GF-D8 (cell line): ENCODE measurements at places on chromosomes 5 and 9.
A peak's percentile ranks its signal among the peaks of the same experiment; 100 is the strongest.

GRCh38 chr5:180074462-180074861 lies 2.9 kb upstream of the RNF130 start:
- DNase-seq, result no peak

GRCh38 chr9:5557606-5558587 lies 47.6 kb downstream of the PDCD1LG2 start:
- DNase-seq, result no peak

GRCh38 chr9:9585920-9586319 lies 1026.9 kb downstream of the PTPRD start:
- DNase-seq, result no peak

- no peak for DNase-seq
These were observed 130.0 kb downstream of the LIFR start for GRCh38 chr5:38426490-38426889.

- no peak for DNase-seq
These were observed 5.5 kb downstream of the MARCHF3 start for GRCh38 chr5:127024821-127025220.

- no peak for DNase-seq
These were observed 315 bp upstream of the GPR150 start for GRCh38 chr5:95619514-95620029.

- DNase-seq, result no peak
These were observed 6.7 kb downstream of the DAB2IP start for GRCh38 chr9:121658166-121658565.

DNA sequence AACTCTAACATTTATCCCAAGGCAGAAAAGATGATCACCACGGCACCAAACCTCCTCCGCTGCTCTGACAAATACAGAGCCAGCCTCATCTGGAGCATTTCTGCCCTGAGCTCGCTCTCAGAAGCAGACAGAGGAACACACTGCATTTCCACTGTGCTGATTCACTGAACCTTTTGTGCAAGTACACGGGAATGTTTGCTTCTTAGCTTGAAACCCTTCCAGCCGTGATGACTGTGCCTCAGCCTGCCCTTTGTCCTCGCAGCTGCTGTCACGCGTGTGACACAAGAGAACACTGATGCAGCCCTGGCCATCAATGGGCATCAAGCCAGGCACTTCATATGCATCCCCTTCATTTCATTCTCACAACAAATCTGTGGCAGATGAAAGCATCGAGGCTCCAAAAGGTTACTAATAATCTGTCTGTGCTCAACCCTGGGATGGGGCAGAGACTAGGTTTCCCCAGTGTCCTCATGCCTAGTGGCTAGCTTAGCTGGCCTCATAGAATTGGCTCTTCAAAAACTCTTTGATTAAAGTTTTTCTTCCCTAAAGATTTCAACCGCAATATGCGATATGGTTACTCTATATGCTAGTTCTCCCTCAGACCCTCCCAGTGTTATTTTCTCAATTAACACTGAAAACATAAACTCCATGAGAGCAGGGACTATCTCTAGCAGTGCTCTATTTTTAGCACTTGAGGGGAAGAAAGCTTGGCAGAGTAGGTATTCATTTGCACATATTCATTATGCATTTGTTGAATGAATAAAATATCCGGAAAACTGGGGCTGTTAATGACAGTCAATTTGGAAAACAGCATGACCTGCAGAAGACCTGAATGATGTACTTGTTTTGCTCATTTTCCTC lies 7.3 kb downstream of the CDC14B start:
- DNase-seq, result no peak

DNA sequence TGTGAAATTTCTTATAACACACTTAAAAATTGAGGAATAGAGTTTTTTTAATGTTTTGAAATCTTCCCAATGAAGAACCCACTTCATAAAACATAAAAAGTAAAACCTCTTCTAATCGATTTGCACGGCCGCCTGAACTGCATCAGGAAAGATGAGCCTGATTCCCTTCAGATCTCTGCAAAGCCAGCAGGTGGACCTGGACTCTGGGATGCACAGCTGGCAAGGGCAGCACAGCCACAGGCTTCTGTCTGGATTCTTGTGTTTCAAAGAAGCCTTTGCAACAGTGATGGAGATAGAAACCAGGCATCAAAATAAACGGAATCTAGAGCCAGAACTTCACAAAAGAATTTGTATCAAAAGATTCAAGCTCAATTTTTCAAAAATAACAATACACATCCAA lies 36.0 kb upstream of the SPATA31C2 start:
- DNase-seq, result no peak

DNA sequence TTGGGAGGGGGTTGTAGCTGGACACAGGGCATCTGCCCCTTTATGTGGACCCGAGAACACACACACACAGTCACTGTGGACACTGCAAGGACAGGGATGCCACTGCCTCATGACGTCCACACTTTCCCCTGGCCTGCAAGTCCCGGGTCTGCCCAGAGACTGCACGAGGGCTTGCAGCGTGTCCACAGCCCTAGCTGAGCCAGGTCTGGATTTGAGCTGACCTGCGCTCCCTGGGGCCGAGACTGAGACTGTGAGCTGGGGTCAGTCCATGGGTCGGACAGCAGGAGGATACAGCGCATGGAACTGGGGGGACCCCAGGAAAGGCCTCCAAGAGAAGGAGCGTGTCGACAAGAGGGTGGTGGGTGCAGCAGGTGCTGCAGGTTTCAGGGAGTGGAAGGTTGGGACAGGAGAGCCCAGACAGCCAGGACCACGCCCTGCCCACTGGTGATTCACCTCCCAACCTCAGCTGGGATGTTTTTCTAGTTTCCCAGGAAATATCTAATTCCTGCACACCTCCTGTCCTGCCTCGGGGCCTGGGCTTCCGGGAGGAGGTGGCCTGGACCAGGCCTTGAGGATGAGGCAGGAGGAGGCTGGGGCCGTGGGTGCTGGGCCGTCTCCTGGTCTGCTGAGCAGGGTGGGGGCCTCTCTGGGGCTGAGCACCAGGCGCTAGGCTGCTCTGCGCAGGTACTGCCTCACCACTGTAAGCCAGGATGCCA lies 806 bp upstream of the RNF224 start:
- no peak for DNase-seq

DNA sequence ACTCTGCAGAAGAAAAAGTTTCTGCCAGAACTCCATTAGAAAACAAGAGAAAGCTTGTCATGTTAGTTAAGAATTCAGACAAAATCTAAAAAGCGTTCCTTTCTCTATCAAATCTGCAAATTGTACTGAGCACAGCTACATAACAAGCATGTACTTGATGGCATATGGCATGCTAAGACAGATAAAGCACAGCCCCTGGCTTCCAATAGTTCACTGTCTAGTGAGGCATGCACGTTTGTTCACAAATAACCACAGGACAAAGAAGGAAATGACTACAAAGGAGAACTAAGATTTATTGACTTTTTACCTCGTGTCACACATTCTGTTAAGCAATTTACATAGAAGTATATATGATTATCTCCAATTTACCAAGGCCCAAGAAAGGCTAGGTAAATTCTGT lies 518.2 kb upstream of the TLE4 start:
- DNase-seq, result no peak

- DNase-seq, result no peak
These were observed 156.9 kb upstream of the FST start for GRCh38 chr5:53323511-53323910.

DNA sequence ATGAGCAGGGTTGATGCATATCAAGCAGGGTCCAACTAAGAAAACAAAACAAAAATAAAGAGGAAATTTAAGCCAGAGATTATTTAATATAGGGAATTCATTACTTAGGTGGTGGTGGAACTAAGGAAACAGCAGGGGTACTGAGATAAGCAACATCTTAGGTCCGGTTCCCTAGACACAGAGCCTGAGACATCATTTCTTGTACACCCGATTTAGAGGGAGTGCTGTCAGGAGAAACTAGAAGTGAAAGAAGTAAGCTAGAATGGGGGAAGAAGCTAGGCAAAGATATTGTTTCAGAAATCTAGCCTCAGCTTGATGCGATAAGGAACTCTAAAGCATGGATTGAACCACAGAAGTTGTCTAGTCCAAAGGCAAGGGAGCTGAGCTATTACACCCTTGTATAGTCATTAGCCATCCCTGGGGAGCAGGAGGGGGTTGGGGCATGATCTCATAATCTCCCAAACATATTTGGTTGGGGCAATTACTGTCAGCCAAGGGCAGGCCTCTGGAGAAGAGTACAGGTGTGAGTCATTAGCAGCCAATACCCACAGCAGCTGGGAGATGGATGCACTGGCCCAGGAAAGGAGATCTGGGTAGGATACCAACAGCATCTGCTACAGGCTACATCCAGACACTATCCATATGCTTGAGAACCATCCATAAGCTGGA lies 194.5 kb downstream of the ARL15 start:
- DNase-seq, result no peak

DNA sequence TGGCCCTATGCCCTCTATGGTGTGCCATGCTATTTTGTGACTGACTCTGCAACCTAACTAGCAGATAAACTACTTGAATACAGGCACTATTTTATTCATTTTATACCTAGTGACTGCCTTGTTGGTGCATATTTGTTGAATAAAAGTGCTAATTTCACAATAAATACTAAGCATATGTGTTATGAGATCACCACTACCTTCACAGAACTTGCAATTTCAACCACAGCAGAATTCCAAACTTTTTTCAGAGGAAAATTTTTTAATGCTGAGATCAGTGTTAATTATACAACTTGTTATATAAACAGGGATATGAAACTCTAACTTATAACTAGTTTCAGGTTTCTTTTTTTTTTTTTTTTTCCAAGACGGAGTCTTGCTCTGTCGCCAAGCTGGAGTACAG lies 94.8 kb downstream of the NR3C1 start:
- no peak for DNase-seq

- DNase-seq, result no peak
These were observed 132.8 kb downstream of the RASEF start for GRCh38 chr9:82930116-82930515.

DNA sequence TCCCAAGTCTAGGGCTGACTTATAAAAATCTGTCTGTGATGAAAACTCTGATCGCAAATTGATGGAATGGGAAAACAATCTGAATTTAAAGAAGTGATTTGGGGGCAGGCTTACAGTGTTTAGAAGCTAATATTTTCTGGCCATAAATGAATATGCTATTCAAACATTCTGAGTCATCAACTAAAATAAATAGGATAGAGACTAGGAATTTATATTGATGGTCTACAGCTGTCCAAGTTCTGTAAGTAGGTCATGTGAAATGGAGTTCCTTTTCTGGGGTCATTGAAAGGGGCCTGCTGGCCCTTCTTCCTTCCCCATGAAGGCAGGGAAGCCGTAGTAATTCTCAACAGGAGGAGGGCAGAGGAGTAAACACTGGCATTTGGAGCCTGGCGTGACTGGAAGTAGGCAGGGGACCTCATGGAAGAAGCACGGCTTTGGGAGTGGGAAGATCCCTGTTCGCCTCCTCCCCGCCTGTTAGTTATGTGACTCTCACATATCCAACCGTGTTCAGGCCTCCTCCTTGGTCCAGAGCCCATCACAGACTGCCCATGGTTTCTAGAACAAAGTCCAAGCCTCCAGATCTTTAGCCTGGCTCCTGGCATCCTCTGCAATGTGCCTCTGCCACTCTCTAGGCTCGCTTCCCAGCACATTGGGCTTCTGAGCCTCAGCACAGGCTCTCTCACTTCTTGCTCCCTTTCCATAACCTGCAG lies 31.7 kb downstream of the ALG2 start:
- no peak for DNase-seq

GRCh38 chr5:76337953-76338451 lies 65.1 kb upstream of the IQGAP2 start:
- DNase-seq, result no peak

- no peak for DNase-seq
These were observed 55.0 kb downstream of the PJA2 start for GRCh38 chr5:109354761-109355160.

DNA sequence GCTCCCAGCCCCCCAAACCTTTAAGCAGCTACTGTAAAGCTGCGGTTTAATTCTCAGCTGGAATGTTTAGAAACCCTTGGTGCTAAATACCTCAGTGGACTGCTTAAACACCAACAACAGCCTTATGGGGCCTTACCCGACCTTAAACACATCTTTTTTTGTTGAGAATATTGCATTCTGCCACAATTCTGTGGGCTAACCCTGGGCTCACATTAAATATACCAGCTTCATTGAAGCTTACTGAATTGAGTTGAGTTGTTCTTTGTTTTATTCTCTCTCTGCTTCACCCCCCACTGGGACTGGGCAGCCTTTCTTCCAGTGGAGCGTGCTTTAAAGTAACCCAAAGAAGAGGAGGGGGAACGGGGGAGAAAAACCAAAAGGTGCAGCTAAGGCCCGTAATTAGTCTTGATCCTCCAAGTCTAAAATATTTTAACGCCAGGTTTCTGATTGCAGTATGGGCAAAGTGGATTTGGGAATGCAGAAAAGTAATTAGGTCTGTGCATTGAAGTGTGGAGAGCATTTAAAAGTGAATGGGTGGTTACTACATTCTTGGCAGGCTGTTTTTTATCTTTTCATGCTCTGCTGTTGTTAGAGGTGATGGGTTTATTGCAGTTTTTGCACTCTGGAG lies 281.2 kb downstream of the NR2F1-AS1 start:
- no peak for DNase-seq

DNA sequence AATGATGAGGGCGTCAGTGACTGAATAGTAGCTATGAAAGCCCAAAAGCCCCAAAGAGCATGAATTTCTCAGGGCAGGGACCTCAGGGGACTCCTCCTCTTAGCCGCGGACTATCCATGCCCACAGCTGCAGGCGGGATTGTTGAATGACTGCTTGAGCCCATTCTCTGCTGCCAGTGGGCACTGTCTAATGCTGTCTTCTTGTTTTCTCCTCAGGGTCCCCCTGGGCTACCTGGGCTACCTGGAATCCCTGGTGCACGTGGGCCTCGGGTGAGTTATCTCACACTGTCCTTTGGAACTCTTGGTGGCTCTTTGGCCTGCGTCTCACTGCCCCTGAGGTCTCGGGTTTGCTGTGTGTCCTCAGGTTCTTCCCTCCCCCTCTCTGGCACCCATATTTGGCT lies 22.7 kb downstream of the COL27A1 start:
- no peak for DNase-seq

DNA sequence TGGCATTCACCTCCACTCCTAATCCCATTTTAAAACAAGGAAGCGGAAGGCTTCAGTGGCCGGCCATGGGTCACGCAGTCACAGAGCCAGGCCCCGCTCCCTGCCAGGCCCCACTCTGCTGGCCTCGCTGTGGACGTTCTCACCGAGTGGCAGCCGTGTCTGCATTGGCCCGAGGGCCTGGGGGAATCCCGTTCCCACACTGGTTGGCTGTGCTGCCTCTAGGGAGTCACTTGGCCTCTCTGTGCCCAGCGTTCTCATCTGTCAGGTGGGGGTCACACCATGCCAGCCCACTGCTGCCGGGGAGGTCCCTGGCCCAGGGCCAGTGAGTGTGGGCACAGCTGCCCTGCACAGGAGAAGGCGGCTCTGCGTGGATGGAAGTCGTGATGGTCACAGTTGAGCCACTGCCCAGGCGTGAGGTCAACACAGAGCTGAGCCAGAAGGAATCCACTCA lies 13.4 kb upstream of the SLC9A3 start:
- no peak for DNase-seq

GRCh38 chr5:60977956-60978737 lies 33.1 kb downstream of the NDUFAF2 start:
- DNase-seq, result no peak

- DNase-seq, result no peak
These were observed 146.8 kb downstream of the PAPPA start for GRCh38 chr9:116300360-116300870.

GRCh38 chr9:68746525-68746924 lies 41.5 kb downstream of the PIP5K1B start:
- DNase-seq, result no peak

GRCh38 chr5:93791518-93791972 lies 50.1 kb upstream of the POU5F2 start:
- DNase-seq, result peak; percentile 37
